Vagina (tissue), 2 donors: ENCODE measurements at places on chromosomes 6 and 20.

DNA sequence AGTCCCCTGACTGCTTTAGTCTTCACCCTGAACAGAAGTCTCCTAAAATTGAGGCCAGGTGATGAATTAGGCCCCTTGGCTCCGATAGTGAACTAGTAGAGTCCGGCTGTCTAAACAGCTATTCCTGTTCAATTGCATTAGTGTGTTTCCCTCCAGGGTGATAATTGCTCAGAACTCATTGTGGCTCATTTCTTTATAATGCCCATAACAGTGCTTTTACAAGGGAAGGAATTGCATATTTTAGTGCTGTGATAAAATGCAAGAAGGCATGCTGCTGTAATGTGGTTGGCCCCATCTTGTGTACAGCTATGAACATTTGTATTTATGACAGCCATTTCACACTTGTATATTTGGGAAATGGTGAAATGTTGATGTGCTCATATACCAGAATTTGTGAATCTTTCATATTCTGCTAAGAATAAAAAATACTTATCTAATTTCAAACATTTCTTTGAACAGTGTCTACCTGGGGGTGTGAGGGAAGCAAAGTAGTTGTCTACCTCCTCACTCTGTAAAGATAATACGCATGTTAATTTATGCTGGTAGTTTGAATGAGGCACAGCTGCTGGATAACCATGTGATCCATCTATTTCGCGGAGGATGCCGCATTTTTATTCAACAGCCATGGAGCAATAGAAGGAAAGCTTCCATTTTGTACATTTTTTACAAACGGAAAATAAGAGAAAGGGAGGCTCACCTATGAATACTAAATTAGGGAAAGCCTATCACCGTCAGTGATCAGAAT lies 451.4 kb downstream of the NKAIN2 start:
- no peak for DNase-seq

DNA sequence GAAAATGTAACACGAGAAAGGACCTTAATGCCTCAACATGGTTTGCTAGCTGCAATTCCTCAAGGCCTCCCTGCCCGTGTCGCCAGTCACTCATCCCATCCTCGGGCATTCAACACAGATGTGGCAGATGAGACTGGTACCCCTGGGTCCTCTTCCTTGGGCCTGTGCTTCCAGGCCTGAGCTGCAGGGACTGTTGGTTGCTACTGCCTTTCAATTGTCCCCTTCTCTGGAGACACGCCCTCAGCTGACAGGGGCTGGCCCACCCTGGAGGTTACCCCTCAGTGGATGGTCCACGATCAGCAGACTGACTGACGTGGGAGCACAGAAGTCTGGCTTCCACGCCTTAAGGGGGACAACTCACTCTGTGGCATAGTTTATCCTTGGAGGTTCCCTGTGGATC lies 495.1 kb upstream of the CHD6 start:
- no peak for DNase-seq

- DNase-seq, result no peak
Observed at GRCh38 chr6:161266513-161267230, 7.2 kb downstream of the AGPAT4 start.

DNA sequence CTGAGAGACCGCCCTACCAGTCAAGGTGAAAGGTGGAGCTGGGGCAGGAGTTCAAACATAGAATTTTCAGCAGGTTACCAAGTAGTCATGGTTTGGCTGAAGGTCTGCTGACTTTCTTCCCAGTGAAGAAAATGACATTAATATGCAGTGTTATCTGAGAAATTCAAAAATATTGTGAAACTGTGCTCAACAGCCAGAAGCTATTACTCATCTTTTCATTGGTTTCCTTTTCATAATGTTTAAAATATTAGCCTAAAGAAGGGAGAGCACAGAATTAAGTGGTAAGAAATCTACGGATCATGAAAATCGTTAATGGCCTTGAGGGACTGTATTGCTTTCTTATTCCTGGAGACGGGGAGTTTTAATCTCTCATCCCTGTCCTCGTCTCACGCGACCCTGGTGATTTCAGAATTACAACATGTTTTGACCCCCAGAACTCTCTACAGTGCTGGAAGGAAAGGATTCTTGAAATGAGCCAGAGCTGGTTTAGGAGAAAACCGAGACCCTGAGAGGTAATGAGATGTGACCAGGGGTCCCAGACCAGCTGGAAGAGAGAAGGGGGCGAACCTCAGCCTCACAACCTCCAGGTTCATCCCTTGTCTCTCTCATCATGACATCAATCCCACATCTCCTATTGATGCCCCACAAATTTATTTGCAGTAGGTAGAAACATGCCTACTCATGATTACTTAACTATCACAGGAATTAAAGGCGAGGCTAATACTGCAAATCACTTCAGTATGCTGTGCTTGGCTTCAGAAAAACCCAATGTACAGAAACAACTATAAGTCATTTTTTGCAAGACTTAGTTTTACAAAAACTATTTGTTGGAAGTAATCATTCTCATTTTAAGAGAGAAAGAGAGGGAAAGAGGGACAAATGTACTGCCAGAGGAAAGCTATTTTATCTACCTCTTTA lies 209.5 kb downstream of the FNDC1 start:
- DNase-seq, result no peak

GRCh38 chr6:19369785-19370184 lies 467.4 kb upstream of the ID4 start:
- DNase-seq, result no peak

GRCh38 chr6:131381709-131382093 lies 191.3 kb upstream of the ARG1 start:
- DNase-seq, result no peak

GRCh38 chr6:111722179-111722731 lies 116.6 kb upstream of the TRAF3IP2 start:
- DNase-seq, result no peak
